ENCODE measurements at places on chromosomes 11 and 22. TPM values are rescaled to one million over a fixed set of nuclear protein-coding genes. Genes with fewer than 3 reads are reported as not detected.

DNA sequence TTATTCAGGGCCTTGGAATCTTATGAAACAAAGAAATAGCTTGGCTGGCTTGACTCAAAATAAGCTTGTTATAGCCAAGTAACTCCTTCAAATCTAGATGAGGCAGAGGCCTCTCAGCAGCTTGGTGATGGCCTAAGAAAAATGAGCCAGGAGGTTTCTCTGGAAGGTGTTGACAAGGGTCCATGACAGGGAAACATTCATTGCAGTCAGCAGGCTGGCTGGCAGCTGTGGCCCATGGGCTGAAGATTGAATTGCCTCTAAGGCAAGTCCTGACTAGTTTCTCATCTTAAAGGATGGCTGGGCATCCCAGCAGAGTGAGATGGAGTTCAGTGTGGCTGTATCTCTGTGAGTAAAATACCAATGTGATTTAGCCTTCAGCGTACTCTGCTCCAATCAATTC is 441.0 kb downstream of the NELL1 start:
- DNase-seq = no peak

The P4HA3 gene
- 6.9 TPM for total RNA-seq

The CNIH2 gene
- 23.9 TPM for total RNA-seq

The LSP1 gene
- 10.6 TPM for total RNA-seq
